ENCODE measurements at places on chromosomes 11 and 22.
A peak's percentile ranks its signal among the peaks of the same experiment; 100 is the strongest.

GRCh38 chr22:25876871-25877270 lies 134.9 kb downstream of the MYO18B start:
- DNase-seq: no peak

- DNase-seq: no peak
Measured at GRCh38 chr22:36212901-36213300, 11.3 kb upstream of the APOL4 start.

DNA sequence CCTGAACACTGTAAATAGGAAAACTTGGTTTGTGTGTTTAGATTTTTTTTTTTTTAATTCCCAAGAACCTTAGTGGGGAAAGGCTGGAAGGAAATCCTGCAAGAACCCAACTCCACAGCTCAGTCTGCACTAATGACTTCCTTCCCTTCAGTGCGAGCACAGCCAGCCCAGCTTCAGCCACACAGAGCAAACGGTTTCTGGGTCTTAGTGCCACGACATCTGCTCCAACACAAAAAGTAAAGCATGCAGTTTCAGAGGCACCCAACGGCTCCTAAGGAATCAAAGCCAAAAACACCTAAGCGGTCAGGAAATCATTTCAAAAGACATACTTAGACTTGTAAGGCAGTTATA lies 236.1 kb downstream of the TTC28 start:
- DNase-seq: peak; percentile 72

DNA sequence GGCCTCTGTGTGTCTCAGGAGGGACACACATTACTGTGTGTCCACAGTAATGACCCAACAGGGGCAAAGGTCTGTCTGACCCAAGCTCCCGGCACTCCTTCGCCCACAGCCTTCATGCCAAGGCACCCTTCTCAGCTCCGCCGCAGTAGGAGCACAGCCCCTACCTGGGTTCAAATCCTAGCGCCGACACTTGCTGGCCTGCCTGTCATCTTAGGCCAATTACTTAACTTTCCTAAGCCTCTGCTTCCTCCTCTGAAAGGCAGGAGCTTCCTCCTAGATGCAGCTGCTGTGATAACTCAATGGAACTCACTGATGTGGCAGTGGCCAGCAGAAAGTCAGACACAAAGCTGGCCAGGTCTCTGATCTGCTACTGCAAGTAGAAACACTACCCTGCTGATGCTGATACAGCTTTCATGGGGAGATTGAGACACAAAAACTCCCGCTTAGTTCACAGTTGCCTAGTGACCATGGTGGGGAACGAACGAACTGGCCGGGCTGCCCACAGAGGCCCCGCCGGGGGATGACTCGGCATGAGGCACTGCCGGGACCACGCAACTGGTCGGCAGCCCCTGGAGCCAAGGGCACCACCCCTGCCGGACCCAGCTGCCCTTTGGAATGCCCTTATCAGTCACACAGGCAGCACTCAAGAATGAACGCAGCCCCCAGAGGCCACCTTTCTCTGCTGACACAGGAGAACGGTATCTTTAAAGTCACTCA lies 8.1 kb downstream of the EHD1 start:
- DNase-seq: no peak

DNA sequence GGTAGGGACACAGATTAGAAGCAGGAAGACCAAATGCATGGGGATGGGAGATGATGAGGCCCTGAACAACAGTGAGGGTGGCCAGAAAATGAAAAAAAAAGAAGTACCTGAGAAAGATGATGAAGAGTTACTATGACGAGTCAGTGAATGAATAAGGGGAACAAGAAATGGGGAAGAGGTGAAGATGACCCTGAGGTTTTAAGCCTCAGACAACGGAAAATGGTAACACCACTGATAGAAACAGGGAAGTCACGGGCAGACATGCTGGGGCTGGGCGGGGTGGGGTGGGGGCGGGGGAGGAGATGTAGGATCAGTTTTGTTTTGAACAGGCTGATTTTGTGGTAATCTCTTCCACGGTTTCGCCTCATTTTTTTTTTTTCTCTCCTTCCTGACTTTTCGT lies 205.1 kb upstream of the CADM1 start:
- DNase-seq: no peak

DNA sequence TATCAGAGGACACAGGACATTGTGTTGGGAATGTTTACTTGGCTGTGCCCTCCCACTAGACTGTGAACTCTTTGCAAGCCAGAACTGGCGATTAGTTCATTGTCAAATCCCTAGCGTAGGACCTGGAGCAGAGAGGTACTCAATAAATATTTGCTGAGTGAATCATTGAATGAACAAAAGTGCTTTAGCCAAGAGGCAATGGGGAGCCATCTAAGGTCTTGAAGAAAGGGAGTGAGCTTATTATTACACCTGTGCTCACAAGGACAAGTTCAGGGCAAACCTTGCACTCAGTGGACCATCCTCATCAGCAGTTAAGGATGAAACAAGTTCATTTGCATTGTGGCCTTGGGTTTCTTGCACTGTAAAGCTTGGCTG lies 1.1 kb upstream of the RASSF10 start:
- no peak for DNase-seq

GRCh38 chr11:68066742-68067141 lies 27.9 kb downstream of the TCIRG1 start:
- no peak for DNase-seq

- DNase-seq: no peak
Measured at GRCh38 chr11:57896361-57897145, 127.1 kb upstream of the OR9Q1 start.

GRCh38 chr22:27695925-27696324 lies 105.6 kb downstream of the MN1 start:
- DNase-seq: no peak

- DNase-seq: no peak
Measured at GRCh38 chr11:111093061-111093460, 152.5 kb upstream of the POU2AF2 start.

- no peak for DNase-seq
Measured at GRCh38 chr11:33389635-33390034, 132.5 kb downstream of the HIPK3 start.

DNA sequence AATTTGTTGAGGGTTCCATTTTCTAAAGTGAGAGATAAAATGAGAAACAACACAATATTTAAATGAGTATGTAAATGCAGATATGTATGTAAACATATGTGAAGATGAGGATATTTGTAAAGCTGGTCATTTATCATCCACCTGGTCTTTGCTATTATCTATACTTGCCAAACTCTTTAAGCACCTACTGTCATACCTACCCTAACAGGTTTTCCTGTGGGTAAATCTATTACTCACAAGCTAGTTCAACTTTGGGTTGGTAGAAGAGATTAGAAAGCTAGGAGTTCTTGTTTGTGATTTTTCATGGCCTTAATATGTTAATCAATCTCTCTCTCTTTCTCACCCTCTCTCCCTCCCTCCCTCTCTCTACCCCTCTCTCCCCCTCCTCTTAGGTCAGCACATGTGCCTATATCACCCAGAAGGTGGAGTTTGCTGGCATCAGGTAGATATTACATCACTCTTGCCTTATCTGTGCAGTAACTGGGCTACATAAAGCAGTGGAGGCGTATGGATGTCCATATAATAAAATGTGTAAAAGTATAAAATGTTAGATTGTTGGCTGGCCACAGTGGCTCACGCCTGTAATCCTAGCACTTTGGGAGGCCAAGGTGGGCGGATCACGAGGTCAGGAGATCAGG lies 14.7 kb downstream of the DEPDC5 start:
- no peak for DNase-seq

DNA sequence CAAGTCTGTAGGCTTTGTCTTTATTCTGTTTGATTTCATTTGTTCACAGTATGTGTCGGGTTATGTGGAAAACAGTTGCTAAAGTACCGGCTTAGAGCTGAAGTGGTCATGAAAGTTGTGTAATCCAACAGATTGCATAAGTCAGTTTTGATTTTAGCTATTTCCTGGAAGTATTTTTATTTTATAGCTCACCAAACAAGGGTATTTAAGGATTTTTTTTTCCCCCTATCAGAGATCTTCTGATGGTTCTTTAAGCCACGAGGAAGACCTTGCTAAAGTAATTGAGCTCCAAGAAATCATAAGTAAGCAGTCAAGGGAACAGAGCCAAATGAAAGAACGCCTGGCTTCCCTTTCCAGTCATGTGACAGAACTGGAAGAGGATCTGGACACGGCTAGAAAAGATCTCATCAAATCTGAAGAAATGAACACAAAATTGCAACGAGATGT lies 55.9 kb downstream of the PPFIA1 start:
- DNase-seq: no peak

DNA sequence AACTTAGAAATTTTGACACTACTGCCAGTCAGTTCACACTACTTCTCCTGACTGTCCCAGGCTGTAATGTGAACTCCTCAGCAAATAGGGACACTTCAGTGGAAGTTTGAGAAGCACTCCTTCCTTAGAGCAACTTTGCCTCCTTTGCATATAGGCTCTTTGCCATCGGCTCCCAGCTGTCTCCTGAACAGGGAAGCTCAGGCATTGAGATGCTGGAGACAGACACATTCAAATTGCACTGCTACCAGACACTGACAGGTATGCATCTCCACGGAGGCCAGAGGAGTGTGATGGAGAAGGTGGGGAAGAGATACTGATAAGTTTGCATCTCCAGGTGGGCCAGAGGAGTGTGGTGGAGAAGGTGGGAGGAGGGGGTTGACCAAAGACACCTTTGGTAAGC lies 1.4 kb downstream of the TRAPPC4 start:
- no peak for DNase-seq

DNA sequence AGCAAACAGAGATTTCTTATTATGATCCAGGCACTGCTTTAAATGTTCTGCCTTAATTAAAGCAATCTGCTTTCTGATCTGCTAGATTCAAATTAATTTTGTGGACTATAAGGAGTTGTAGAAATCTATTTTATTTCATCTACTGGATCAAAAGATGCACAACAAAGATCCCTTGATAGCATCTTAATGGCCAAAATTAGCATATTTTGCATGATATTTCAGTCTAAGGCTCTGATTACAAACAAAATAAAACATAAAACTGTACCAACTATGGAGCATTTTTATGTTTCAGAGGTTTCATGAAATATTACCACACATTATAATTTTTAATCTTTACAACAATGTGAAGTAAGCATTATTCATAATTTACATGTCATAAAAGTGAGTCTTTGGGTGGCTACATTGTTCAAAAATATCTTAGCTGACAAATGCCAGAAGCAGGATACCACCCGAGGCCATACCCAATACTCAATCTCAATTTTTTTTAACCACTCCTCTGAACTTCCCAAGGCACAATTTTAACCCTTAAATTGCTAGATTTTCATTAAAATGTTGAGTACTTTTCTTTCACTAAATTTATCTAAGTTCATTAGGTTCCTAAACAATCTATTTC lies 929.5 kb downstream of the KCNA4 start:
- no peak for DNase-seq

- DNase-seq: no peak
Measured at GRCh38 chr11:109425554-109425953, 3.6 kb downstream of the C11orf87 start.

DNA sequence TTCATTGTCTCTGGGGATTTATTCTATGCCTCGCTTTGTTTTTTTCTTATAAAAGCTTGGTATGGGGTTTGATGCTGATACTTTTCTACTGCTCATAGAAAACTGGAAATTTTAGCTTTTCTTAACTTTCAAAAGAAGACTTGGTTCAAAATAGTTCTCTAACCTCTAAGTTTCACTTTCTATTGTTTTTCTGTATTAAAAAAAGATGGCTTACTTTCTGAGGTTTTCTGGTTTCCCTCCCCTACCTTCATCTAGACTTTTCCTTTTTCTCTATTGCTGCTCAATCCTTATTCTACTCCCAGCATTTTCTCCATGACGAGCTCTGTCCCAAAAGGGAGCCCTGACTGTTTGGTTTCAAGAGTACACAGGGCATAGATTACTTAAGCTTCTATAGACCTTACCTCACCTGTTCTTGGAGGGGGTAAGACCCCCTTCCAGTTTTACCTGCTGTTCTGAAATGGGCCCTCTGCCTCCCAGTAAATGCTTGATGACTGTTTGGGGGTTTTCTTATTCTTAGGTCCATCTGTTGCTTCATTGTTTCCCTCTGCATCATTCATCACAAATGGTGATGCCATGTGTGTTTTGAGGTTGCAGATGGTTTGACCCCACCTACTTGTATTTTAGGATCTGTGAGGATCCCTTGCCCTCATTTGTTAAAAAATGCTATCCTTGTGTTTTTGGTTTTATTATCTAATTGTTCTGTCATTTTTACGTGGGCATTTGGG lies 29.5 kb downstream of the DNHD1 start:
- no peak for DNase-seq

- no peak for DNase-seq
Measured at GRCh38 chr11:71947498-71947897, 18.7 kb downstream of the RNF121 start.

DNA sequence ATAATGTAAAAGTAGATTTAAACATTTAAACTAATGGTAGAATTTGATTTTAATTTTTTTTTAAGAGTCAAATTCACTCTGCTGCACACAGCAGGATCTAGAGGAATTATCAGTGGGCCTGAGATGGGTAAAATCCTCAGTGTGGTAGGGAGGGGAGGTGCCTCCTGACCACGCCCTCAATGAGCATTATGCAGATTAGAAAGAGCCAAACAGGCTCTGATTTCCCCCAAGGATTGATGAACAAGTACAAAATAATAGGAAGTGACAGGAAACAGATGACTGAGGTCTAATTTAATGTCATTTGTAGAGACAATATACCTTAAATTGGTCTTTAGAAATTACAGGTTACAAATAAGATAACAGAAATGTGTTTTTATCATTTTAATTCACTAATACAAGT lies 155.2 kb downstream of the DCDC1 start:
- DNase-seq: no peak

DNA sequence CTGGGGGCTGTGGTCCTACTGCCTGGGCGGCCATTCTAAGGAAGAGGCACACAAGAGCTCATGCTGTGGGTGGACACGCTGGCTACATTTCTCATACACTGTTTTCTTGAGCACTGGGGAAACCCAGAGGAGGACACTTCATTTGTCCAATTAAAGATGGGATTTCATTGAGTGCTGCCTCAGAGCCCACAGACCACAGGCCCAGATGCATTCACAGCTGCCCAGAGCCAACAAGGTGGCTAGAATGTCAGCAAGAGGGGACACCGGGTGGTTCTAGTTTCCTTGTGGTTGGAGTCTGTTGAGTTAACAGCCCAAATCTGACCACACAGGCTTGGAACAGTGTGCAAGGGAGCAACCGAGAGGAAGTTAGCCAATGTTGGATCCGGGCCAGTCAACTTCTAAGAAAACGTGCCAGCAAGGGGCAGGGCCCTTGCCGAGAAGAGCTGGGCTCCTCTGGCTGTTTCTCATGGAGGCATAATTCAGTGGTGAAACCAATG lies 35.0 kb upstream of the SORL1 start:
- DNase-seq: peak; percentile 78

DNA sequence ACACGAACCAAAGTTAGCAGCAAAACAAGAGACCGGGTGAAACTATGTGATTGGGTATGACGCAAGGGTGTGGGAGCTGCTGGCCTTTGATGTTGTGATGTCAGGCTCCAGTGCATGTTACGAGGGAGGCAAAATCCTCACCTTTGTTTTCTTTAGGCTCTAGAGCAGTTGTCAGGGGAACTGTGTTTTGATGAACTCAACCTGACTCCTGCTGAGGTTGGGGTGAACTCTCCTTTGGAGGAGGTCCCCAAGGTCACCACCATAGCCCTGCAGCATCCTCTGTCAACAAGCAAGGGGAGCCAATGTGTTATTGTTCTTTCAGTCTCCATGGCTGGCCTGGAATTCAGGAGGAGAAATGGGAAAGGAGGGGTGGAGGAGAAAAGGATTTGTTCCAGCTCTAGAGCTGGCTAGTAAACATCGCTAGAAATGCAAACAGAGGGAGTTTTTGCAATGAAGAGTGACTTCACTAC lies 33.8 kb downstream of the RASSF10 start:
- DNase-seq: no peak

Data from NCI-H446 (cell line).